ENCODE measurements at places on chromosomes 2 and 18.

GRCh38 chr18:486929-487740 is 13.4 kb downstream of the COLEC12 start:
- no peak for DNase-seq

DNA sequence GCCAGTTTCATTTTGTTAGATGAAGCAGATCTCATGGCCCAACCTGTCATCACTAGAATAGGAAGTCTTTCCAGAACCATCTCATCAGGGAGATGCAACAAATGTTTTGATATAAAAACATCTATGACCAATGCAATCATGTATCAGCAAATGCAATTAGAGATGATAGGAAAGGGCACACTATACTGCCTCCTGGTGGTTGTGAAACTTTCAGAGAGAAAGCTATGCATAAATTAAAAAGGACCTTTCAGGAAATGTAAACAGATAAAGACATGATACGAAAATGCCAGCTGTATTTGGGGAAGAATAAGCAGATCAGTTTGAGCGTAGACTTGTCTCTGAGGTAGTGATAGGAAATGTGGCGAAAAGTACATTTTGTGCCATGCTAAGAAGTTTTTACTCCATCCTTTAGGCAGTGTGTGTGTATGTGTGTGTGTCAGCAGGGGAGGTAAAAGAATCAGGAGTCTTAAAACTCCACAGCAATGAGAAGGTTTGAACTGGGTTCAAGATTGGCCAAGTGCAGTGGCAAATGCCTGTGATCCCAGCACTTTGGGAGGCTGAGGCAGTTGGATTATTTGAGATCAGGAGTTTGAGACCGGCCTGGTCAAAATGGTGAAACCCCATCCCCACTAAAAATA is 479.3 kb downstream of the CPS1 start:
- no peak for DNase-seq

DNA sequence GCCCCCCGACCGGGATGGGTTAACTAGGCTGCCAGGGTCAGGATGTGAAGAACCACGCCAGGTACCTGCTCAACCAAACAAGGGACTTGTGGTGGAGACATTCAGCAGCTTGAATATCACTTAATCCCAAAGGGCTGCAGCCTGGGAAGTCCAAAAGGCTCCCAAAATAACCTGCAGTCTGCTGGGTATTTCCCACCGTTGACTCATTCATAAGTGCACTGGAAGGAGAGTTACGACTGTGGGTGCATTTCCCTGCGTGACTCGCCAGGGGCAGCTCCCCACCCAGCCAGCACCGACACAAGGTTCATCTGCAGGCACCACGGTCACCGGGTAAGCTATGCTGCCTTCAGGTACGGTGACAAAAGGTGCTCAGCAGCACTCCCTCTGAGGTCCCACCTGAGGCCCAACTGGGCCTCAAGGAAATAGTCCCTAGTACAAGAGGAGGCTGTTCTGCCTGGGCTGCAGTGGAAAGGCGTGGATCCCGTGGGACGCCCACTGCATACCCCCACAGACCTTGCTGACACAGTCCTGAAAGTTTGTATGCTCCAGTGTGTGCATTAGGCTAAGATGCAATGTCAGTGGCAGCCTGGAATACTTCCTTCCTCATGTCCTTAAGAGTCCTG is 86.5 kb downstream of the UXS1 start:
- DNase-seq = peak; percentile 61

DNA sequence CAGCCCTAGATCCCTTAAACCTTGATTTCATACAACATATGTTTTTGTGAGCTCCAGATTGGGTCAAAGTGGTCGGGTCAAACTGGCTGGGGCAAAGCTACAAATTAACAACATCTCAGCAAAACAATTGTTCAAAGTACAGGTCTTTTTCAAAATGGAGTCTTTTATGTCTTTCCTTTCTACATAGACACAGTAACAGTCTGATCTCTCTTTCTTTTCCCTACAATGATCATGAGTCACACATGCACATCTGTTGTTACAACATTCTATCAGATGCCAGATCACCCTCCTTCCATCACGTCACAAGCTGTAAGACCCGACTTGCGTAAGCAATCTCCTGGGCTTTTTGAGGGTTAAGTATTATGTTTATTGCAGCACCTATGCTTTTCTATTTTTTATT is 55.1 kb downstream of the RHOB start:
- no peak for DNase-seq

DNA sequence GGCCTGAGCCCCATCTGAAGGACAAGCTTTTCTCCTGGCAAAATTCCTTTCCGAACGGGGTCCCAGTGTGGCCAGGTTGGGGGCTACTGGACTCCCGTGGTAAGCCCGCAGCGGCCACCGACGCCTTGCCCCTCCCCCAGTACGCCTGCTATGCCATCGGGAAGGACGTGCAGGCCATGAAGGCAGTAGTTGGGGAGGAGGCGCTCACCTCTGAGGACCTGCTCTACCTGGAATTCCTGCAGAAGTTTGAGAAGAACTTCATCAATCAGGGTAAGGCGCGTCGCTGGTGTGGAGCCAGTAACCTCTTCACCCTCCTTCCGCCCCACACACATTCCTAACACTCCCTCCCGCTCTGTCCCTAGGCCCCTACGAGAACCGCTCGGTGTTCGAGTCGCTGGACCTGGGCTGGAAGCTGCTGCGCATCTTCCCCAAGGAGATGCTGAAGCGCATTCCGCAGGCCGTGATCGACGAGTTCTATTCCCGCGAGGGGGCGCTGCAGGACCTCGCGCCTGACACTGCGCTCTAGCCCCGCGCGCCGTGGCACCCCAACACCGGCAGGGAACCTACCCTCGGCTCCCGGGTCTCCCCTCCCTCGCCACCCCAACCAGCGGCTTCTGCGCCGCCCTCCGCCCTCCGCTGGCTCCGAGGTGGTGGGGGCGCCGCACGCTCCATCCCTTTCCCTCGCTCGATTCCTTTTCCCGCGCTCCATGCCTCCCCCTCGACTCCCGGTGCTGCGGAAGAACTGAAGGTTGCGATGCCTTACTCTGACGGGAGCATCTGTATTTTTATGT is 13.6 kb upstream of the ANKRD53 start:
- DNase-seq = peak; percentile 79

GRCh38 chr2:38430597-38431207 is 53.6 kb upstream of the ATL2 start:
- no peak for DNase-seq

- DNase-seq = no peak
These were observed 11.0 kb upstream of the KYNU start for GRCh38 chr2:142866426-142866825.

GRCh38 chr18:58249712-58250111 is 205.7 kb downstream of the NEDD4L start:
- DNase-seq = no peak

GRCh38 chr2:218691234-218691633 is 19.3 kb downstream of the STK36 start:
- DNase-seq = no peak

DNA sequence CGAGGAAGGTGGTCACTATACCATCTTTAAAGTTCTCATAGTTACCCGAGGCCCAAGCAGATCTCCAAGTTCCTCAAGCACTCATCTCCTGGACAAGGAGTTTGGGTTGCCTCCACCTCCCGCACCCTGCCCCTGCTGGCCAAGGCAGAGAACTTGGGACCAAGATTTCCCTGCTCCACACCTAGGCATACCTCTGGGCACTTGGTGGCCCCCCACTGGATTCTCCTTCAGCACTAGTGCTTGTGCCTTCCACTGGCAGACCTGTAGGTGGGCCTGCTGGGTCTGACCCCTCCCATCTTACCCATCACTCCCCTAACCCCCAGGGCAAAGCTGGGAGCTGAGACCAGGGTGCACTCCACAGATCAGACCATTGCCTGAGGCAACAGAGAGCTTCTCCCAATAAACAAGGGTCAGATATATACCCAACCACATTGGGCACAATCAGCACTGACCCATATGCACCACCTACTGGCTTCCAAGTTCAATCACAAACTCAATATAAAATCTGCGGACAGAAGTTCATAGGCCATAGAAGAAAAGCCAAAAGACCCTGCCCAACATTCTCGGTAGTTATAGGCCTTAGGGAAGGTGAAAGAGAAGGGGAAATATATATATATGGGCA is 244.2 kb downstream of the EXOC6B start:
- DNase-seq = no peak

GRCh38 chr2:65488527-65488926 is 56.1 kb upstream of the SPRED2 start:
- no peak for DNase-seq

DNA sequence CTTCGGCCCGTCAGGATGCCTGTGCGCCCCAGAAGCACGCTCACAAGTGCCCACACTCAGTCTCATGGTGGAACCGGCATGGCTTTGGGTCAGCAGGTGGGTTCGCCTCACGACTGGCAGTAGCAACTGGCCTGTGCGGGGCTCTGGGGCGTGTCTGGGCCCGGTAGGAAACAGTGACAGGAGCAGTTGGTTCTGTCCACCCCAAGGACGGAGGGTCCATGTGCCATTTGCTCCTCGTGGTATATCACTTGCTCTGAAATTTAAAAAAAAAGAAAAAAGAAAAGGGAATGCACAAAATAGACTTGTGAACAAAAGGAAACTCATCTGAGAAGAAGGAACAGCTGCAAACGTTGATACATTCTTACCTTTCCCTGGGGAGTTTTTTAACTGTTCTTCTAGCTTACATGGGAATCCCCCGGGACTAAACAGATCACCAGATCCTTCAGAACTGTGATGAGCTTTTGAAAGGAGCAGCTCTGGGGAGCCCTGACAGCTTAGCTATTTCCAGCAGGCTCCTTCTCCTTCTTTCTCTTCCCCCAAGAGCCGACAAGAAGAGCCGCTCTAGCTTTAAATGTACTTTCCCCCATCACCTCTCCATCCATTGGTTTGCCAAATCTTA is 42.8 kb downstream of the TRAPPC12 start:
- DNase-seq = no peak

DNA sequence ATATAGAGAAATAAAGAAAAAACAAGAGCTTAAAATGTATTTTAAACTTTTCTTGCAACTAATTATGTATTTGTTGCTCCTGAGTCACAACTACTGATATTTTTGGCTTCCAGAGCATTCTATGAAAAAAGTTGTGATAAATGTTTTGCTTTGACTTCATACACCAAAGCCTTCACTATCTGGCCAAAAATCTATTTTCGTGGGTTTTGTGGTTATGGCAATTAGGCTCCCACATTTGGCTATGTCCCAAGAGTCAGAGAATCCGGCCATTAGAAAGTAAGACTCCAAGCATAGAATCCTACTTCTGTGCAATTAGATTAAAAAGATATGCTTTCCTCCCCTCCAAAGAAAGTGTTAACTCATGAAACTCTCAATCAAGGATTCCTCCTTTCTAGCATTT is 1456.1 kb upstream of the ACVR2A start:
- no peak for DNase-seq
